ENCODE measurements at places on chromosomes 5 and 9. TPM values are rescaled to one million over a fixed set of nuclear protein-coding genes. Genes with fewer than 3 reads are reported as not detected.

- no peak for DNase-seq
Measured at GRCh38 chr9:113350107-113350661, 843 bp downstream of the BSPRY start.

The PROB1 gene
- total RNA-seq = 1.1 TPM

GRCh38 chr9:70618784-70619183 lies 204.3 kb upstream of the KLF9 start:
- no peak for DNase-seq

The CDH12 gene
- not detected for total RNA-seq

The DDX4 gene
- not detected for total RNA-seq

DNA sequence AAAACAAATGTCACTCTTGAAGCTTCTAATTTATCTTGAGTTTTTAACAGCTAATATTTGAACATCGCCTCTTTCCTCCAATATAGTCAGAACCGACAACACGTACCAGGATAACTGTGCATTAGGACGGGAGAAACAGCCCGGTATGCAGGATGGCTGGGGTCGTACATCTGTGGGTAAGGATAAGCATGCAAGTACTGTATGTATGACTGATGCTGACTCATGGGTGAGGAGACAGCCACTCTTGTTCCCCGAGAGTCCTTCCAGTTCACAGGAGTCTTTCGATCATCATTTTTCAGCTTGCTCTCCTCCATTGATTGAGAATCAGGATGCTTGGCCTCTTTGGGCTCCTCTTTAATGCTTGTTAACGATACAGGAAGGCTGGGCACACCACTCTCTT lies 102.3 kb downstream of the ZNF608 start:
- no peak for DNase-seq

DNA sequence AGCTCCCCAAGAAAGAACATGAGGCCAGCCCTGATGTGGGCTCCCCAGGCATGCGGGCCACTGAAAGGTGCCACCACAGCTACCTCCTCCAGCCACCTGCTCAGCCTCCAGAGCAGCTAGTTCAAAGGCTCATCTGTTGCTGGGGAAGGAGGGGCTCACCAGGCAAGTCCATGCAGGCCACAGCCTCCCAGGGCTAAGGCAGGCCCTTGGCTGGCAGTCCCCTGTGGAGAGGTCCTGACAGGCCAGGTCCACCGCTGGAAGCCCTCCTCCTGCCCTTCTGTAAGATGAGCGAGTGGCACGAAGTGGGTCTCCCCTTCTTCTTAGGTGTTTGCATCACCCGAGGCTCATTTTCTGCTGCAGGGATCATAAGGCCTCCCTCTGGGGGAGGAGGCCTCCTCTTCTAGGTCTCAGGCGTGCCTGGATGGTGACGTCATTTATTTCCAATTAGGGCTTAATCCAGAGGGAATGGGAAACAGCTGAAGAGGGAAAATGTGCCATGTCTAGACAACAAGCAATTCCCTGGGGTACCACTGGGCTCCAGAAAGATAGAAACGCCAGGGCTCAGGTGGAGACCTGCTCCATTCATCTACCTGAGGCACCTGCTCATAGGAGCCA lies 91.6 kb downstream of the CFAP90 start:
- DNase-seq = no peak

- DNase-seq = no peak
Measured at GRCh38 chr5:78500871-78501270, 140.5 kb downstream of the SCAMP1 start.

- DNase-seq = no peak
Measured at GRCh38 chr9:88998503-88998902, 7.2 kb downstream of the S1PR3 start.

DNA sequence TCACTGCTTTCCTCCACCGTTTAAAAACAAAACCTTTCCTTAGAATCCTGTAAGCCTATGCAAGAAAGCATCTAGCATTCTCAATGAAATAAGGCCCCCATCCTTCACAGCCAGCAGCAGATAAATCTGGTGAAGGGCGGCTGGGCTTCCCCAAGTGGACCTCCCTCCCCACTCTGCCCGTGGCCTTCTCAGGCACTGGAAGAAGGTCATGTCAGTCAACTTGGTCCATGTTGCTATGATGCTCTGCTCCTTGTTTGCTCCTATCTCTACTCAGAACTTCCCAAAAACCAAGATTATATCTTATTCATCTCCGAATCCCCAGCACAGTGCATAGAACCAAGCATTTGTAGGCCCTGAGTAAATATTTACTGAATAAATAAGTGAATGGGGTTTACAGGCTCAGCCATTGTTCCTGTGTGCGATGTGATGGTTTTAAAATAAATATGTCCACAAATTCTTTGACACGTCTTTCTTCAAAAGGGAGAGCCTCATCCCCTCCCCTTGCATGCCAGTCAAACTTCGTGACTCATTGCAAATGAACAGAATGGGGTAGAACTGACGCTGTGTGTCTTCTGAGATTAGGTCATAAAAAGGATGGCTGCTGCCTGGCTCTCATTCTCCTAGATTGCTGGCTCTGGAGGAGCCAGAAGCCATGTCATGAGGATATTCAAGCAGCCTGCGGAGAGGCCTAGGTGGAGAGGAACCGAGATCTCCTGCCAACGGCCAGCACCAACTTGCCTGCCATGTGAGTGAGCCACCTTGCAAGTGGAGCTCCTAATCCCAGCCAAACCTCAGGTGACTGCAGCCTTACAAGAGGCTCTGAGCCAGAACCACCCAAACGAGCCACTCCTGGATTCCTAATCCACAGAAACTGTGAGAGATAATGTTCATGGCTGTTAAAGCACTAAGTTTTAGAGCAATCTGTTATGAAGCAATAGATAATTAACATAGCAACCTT lies 70.5 kb downstream of the MED27 start:
- no peak for DNase-seq

- DNase-seq = peak; percentile 52
Measured at GRCh38 chr9:125747765-125748445, 732 bp downstream of the PBX3 start.

GRCh38 chr9:108389056-108389455 lies 466.7 kb downstream of the ACTL7B start:
- no peak for DNase-seq

DNA sequence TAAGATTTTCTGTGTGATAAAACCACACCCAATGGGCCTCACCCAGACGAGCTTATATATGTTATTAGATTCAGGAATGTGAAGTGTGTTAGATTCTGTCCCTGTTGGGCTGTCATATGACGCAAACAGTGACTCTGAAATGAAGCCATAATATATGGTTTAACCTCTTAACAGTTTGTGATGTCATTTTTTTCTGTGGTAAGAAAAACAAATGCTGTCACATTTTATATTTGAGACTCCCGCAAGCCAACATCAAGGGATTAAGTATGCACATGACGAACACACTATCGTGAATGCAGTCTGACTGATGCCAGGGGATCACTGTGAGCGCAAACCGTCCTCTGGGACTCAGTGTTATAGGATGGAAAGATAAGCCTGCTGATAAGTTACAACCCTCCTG lies 321.7 kb downstream of the SH3GL2 start:
- no peak for DNase-seq

The NMUR2 gene
- total RNA-seq = not detected

The MUSK gene
- total RNA-seq = not detected

The ACTBL2 gene
- total RNA-seq = not detected

The NR6A1 gene
- not detected for total RNA-seq

GRCh38 chr9:121871431-121872025 lies 220.1 kb downstream of the DAB2IP start:
- no peak for DNase-seq

GRCh38 chr5:80958616-80959015 lies 1.5 kb upstream of the RASGRF2 start:
- no peak for DNase-seq

DNA sequence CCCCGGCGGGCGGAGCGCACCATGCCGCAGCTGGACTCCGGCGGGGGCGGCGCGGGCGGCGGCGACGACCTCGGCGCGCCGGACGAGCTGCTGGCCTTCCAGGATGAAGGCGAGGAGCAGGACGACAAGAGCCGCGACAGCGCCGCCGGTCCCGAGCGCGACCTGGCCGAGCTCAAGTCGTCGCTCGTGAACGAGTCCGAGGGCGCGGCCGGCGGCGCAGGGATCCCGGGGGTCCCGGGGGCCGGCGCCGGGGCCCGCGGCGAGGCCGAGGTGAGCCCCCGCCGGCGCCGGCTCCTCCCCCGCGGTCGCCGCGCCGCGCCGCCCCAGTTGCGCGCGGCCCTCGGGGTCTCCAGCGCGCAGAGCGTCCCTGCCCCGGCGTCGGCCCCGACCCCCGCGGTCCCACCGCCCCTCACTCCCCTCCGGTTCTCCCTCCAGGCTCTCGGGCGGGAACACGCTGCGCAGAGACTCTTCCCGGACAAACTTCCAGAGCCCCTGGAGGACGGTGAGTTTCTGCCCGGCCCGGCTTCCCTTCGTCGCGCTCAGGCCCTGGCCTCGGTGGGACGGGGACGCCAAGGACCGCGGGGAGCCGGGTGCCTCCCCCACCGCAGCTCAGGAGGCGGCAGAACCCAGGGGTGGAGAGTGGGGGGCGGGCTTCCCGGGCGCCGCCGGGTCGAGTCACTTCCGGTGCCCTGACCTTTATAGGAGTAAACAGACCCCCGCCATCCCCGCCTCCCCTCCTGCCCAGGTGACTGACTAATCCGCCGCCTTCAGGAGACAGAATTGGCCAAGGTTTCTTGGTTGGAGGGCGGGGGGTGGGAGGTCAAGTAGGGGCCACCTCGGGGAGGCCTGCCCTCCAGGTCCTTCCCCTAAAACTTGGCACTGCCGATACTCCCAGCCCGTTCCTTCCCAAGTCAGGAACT lies 665 bp downstream of the TCF7 start:
- peak; percentile 72 for DNase-seq

GRCh38 chr5:124639095-124639665 lies 107.3 kb downstream of the ZNF608 start:
- DNase-seq = no peak

The RNF14 gene
- 31.4 TPM for total RNA-seq

DNA sequence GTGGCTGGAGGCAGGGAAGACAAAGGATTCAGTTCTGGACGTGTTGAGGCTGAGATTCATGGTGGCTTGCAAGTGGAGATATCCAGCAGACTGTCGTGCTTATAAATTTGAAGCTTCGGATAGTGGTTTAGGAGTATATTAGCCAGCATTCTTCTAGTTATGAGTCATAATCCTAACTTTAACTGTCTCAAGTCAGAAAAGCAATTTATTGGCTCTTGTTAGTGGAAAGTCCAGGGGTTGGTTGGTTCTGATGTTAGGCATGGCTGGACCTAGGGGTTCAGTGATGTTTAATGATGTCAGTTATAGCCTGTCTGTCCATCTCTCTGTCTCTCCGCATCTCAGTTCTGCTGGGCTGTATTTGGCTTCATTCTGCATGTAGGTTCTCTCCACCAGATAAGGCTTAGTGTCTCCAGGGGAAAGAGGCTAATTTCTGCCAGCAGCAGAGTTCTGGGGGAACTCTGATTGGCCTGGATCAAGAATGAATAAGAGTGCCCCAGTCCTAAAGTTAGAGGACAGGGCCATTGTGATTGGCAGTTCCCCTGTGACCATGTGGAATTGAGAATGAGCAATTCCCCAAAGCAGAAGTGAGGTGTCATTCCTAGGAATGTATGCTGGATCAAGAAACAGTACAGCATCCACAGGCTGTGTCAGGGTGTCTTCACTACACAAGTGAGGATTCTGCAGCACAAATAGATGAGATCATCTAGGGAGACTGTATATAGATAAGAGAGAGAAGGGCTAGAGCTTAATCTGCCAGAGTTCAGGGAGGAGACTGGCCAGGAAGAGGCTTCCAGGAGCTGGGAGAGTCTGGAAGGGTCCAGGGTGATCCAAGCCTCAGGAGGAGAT lies 72.9 kb upstream of the SHB start:
- DNase-seq = no peak

DNA sequence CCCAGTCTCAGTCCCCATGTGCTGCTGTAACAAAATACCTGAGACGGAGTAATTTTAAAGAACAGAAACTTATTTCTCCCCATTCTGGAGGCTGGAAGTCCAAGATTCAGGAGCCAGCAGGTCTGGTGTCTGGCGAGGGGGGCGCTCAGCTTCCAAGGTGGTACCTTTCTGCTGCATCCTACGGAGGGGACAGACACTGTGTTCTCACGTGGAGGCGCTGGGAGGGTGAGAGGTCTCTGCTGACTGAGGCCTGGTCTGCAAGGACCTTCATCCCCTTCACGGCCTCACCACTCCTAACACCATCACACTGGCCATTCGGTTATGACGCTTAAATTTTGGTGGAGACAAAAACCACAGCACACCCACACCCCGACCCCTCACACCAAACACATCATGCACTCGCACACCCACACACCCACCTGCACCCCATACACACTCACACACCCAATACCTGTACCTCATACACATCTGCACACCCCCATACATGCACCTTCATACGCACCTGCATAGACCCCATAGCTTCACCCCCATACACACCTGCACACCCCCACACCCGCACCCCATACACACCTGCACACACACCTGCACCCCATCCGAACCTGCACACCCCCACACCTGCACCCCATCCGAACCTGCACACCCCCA lies 9.8 kb upstream of the ZDHHC11 start:
- no peak for DNase-seq

DNA sequence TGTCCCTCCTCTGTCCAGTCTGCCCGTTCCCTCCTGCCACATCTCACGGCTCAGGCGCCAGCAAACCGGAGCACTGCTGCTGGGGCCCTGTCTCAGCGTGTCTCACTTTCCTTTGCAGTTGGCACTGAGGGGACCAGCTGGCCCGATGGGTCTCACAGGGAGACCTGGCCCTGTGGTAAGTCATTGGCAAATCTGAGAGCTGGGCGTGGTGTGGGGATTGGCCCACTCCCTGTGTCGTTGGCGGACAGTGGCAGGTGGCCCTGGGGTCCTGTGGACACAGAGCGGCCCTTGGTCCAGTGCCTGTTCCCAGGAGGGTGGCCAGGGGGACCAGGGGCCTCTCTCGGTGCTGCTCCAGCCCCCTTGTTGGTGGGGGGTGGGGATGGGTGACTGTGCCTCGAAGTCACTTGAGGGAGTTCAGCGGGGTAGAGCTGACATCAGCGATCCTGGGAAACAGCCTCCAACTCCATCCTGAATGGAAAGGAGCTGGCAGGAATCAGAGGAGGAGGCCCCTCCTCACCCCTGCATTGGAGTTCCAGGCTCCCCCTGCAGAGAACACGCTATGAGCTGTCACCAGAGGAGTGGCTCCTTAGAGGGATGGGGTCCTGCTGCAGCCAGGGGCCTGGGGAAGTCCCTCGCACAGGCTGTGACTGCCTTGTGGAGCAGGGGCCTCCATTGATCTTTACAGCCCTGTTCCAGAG lies 111.0 kb downstream of the COL5A1 start:
- no peak for DNase-seq

DNA sequence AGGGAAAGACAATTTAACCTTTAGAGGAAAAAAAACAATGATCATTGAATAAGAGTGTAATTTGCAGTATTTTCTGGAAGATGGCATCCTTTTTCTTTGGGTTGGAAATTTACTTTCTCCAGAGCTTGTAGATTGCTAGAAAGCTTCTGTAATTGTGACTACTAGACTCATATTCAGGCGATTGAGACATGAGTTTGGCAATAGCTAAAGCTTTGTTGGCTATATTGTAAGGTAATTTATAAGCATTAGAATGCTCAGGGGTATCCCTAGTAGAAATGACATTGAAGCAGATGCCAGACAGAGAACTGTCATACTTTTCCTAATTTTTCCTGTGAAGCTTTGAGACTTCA lies 115.3 kb downstream of the UNC13B start:
- no peak for DNase-seq

Data from naive thymus-derived CD4-positive, alpha-beta T cell (primary cell).